EH (cell line): ENCODE measurements at places on chromosomes 2 and 18.

DNA sequence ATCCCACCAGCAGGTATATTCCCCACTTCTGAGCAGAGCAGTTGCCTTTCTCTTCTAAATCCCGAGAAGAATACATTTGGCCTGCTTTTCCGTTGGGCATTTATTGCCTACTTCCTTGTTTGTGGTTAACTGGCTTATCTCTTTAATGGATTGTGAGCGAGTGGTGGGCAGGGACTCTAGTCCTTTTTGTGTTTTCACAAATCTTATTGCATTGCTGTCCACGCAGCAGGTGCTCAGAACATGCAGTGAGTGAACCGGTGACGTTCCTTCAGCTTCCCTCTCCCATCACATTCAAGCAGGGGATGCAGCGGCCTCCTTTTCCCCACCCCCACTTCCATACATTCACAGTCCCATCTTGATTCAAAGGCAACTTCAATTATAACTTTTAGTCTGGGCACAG is 28.9 kb upstream of the GAREM2 start:
- no peak for DNase-seq

DNA sequence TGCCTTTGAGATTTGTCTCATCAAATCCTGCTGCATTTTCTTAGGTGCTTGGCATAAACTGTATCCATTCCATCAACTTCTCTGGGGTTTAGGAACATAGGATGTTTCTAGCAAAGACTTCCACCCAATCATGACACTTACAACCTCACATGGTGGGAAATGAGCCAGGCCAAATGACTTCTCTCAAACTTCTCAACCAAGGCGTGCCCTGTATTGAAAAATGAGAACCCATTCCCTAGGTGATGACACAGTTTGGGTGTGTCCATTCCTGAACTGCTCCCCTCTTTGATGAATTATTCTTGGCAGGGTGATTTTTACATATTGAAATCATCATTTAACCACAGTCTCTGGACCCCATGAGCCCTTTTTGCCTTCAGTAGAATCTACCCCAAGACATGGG is 161.1 kb downstream of the EN1 start:
- DNase-seq, result no peak

GRCh38 chr2:207385903-207386302 is 143.9 kb upstream of the CREB1 start:
- DNase-seq, result peak; percentile 73

DNA sequence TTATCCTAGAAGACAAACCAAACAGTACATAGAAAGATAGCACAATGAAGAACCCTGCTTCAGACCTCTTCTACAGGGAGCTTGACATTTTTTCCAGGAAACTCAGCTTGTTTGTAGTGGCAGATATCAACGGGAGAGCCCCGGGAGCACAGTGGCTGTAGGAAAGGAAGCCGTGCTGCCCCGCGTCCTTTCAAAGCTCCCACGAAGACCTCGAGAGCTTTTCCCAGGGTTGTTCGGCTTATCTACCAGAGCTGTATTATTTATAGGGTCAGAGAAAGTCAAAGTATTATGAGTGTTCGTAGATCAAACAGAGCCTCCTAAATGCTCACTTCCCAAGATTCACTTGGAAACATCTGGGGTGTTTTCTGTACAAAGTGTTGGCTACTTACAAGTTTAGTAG is 167.1 kb upstream of the COPS8 start:
- no peak for DNase-seq

- DNase-seq, result peak; percentile 62
Measured at GRCh38 chr18:46019936-46020335, 52.1 kb downstream of the PSTPIP2 start.

- DNase-seq, result no peak
Measured at GRCh38 chr2:183773775-183774174, 649.5 kb downstream of the NUP35 start.

DNA sequence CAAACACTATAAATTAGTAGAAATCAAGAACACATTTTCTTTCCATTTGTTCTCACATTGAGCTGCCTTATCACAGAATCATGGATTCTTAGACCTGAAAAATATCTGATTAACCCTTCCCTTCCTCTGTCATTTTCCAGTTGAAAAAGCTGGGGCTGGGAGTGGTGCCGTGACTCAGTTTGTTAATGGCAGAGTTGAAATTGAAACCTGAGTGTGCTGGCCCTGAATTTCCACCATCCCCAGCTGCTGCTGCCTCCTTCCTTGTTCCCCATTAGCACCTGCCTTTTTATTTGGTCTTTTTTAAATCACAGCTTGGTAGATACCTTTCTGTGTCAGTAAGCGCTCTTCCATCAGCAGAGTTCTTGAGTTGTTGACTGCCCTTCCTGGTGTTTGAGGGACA is 10.6 kb downstream of the FARP2 start:
- DNase-seq, result no peak

DNA sequence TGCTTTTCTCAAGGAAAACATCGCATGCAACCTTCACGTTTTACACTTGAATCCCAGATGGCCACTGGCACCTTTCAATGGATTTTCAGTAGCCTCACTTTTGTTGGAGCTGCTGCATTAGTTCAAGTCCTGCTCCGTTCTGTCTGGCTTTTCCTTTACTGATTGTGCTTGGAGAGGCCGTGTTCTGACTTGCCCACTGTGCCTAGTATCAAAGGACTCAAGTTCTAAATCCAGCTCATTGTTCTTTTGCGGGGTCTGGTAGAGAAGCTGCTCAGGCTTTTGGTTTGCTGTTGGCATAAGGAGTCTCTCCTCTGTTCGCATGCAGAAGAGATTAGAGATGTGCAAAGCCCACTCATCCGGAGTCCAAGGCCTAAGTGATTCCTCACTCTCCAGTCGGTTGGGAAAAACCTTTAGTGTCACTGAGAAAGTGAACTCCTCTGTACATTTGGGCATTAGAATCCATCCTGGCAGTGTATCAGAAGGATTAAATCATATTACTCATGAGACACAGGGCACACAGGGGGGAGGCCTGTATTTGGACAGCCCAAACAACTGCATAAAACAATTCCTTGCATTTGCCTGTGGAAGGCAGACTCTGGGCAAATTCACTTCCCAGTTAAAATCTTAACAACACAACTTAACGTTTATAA is 69.7 kb downstream of the NCK2 start:
- no peak for DNase-seq

GRCh38 chr2:194700116-194700515 is 956.9 kb upstream of the SLC39A10 start:
- no peak for DNase-seq

DNA sequence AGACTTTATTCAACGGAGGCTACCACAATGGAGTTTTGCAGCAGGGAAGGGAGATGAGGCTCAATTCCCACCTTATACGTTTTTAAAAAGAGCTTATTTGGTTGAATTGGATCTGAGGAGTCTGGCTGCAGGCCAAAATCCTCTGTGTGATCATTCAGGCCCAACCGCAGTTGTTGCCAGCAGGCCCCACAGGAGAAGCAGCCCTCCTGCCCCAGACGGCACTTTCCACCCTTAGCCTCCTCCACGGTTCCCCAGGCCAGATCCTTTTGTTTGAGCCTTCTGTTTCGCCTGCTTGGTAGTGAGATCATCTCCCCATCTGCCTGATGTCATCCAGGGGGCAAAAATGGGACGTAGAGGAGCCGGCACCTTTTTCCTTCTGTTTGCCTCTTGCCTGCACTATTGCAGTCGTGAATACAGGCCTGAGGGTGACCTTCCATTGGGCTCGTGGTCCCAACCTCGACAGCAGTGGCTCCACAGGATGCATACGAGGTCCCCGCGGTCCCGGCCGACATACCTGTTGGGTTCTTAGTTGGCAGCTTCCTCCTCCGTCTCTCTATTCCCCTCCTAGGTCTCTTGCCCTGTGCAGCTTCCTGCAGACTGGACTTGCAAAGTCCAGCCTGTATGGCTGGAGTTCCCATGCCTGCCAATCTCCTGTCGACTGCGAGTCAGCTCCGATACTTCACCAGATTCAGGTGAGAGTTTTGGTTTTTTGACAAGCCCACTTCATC is 9.3 kb upstream of the GPR35 start:
- no peak for DNase-seq

GRCh38 chr2:148046802-148047201 is 25.9 kb downstream of the MBD5 start:
- DNase-seq, result no peak

DNA sequence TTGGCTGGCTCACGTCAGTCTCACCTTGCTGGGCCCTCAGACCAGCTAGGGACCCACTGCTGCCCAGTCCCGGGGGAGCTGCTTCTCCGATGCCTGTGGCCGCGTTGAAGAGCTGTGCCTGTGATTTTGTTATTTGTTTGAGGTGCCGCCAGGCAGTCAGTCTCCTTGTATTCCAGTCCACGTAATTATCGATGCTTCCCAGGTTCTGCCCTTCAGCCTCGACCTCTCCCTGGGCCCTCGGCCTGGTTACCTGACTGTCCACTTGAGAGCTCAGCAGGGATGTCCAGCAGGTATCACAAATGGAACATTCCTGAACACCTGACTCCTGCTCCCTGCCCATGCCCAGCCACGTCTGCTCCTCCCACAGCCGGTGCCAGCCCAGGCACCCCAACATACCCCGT is 195.9 kb upstream of the HS6ST1 start:
- DNase-seq, result no peak
